H1 (cell line): ENCODE measurements at places on chromosomes 7 and 10.
A peak's percentile ranks its signal among the peaks of the same experiment; 100 is the strongest.

DNA sequence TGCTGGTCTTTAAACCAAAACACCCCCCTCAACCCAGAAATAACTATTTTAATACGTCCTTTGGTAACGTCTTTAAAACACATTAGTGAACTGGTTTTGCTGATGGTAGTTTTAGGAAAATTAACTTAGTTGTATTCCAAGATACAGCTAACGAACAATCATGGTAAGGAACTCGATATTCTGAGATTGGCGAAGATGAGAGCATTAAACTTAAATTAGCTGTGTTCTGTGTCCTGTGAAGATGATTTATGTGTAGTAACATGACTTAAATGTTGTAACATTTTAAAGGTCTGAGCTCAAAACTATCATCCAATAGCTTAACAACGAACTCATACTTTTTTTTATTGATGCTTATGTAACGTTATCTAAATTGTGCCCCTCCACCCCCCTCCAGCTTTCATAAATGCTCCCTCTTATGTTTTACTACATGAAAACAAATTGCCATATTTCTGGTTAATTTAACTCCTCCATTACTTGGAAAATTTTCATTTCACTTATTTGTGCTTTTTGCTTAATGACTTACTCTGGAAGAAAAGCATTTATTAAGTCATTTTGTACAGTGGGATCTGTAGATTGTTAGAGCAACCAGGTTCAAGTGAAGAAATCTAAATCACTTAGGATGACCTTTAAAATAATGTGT lies 1.7 kb downstream of the SDK1 start:
- DNase-seq, result no peak

- DNase-seq, result no peak
These were observed 759.8 kb downstream of the CNTNAP2 start for GRCh38 chr7:146876411-146876810.

DNA sequence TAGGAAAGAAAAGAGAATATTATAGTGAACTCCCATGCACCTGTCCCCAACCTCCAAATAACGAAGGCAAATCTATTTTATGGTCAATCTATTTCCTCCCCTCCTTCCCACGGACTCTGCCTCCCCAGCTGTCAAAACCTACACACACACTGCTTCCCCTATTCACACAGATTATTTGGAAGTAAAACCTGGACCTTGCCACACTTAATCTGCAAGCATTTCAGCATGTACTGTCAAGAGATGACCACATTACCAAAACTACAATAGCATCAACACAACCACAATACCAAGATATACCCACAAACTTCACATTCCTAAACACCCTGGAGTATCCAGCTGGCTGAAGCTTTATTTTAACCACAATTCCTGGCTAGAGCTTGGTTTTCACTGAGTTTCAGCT lies 27.8 kb upstream of the KCNK18 start:
- DNase-seq, result no peak

GRCh38 chr10:8056871-8057331 lies 2.4 kb downstream of the GATA3 start:
- no peak for DNase-seq

DNA sequence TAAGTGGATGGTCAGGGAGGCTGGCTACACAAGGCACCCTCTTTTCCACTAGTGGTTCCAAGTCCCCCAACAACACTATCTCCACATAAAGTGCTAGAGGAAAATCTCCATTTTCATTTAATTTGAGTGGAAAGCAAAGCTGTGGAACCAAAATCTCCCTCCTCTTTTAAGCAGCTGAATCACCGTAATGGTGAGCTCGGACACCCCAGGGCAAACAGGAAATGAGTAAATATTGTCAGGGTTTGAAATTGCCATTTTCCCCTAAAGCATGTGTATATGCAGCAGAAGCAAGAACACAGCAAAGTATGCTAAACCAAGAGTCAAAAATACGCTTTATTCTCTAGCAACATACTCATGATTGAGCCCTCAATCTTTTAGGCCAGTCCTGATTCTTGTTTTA lies 143.7 kb downstream of the GPAM start:
- DNase-seq, result no peak

DNA sequence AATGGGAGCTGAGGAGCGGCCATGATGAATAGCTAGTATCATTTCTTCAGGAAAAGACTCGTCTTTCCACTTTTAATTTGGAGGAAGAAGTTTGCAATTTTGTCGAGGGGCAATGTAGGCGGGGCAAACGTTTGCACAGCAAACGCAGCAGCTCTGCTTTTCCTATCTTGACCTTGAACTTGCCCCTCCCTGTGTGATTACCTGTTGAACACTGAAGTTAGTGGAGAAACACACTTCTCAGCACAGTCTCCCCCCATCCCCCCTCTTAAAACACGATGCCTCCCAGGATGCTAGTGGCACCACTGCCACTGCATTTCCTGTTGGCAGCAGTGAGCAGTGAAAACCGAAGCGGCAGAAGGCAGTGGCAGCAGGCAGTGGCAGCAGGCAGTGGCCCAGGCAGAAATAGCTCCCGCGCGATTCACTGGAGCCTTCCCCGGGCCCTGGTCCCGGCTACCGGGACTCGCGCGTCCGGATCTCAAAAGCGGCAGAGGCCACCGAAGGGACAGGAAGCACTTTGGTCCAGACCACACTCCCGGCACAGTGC lies at the start of gene EPDR1:
EPDR1 (plus strand) TSS at position 336 of the 544 bp plus-strand sequence. CDS start 300 bp downstream, outside the sequence.
- DNase-seq, result no peak

DNA sequence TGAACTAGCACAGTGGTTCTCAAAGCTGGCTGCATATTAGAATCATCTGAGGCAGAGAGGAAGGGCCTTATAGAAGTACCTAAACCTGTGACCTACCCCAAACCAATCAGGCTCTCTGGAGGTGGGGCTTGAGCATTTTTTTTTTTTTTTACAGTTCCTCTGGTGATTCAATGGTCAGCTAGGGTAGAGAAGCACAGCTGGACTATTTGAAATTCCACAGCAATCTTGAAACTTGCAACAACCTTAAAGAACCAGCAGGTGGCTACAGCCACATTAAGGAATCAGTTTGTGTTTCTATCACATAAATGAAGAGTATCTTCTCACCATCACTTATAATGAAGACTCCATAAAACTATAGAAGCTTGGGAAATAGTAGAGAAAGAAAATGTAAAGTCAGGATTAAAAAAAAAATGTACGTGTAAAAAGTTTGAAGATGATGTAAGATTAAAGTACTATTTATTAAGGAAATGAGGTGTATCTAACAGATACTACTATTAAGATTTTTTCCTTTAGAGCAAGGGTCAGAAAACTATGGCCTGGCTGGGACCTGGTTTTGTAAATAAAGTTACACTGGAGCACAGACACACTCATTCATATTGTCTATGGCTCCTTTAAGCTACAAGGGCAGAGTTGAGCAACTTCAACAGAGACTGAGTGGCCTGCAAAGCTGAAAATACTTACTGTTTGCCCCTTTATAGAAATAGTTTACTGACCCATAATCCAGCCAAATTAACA lies 3.8 kb downstream of the RTKN2 start:
- DNase-seq, result no peak

GRCh38 chr10:92544296-92544695 lies 29.6 kb downstream of the IDE start:
- DNase-seq, result no peak

DNA sequence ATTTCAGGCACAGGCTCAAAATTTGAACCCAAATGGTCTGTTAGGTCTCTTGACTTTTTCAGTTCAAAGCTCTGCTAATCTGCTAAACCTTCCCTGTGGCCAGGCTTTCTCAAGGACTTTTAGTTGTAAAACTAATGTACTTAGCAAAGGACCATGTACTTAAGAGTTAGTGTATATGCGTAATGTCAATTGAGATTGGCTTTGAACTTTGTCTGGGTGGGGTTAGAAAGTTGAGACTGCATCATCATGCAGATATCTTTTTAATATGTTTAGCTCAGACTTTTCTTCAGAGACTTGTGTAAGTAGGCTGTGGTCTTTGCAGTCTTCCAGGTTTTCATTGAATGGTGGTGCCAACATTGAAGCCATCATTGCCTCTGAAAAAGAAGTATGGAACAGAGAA lies 33.7 kb downstream of the CYP51A1 start:
- DNase-seq, result no peak

GRCh38 chr7:75616421-75617167 lies 122.1 kb downstream of the HIP1 start:
- no peak for DNase-seq

- no peak for DNase-seq
These were observed 31.3 kb downstream of the CTBP2 start for GRCh38 chr10:125129076-125129458.

DNA sequence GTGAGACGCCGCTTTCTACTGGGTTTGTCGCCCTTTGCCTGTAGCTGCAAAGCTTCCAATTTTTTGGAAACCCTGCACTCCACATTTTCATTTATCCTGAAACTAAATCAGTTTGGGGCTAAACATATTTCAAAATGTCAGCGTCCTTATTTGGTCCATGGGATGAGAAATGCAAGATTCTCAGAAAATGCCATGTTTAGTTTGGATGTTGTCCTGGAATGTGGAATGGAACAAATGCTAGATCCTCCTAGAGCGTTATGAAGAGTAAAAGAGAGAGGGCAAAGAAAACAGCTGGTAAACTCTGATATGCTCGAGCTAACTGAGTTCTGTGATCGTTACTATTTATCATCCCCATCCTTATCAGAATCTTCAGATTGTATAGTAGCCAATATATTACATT lies 236.9 kb downstream of the KLF6 start:
- DNase-seq, result no peak

GRCh38 chr10:8444630-8445029 lies 390.1 kb downstream of the GATA3 start:
- peak; percentile 25 for DNase-seq

DNA sequence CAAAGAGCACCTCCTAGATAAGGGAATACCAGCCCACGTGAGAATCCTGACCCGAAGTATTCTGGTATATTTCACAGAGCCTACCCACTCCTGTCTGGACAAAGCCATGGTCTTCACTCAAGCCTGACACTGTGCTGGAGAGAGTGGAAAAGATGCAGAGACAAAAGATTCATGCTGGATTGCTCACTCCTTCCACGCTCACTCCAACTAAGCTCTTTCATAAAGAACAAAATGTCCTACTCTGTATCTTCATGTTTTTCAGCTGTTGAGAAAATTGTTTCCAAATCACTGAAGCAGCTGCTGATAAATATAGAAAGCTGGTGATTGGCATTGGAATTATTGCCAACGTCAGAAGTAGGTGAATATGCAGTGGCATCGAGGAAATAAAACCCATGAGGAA lies 106.0 kb downstream of the ABLIM1 start:
- DNase-seq, result no peak

DNA sequence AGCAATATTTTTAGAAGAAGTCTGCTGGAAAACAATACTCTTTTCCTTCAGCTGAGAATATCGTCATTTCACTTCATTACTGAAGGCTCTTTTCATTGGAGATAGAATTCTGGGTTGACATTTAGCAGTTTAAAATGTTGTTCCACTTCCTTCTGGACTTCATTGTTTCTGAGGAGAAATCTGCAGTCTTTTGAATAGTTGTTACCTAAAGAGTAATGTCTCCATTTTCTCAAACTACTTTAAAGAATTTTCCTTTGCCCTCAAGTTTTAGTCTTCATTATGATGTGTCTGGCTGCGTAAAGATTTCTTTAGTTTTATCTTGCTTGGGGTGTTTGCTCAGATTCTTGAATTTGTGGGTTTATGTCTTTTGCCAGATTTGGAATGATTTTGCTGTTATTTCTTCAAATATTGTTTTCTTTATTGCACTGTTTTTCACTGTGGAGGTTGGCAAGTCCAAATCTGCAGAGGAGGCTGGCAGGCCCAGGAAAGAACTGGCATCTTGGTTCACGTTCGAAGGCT lies 136.3 kb downstream of the DNAJB6 start:
- no peak for DNase-seq

- DNase-seq, result no peak
These were observed 51.6 kb downstream of the PRLHR start for GRCh38 chr10:118543714-118544400.

- DNase-seq, result no peak
These were observed 5.2 kb downstream of the EBF3 start for GRCh38 chr10:129958629-129959543.

- DNase-seq, result peak; percentile 70
These were observed 1.3 kb upstream of the BMPER start for GRCh38 chr7:33903791-33904680.

DNA sequence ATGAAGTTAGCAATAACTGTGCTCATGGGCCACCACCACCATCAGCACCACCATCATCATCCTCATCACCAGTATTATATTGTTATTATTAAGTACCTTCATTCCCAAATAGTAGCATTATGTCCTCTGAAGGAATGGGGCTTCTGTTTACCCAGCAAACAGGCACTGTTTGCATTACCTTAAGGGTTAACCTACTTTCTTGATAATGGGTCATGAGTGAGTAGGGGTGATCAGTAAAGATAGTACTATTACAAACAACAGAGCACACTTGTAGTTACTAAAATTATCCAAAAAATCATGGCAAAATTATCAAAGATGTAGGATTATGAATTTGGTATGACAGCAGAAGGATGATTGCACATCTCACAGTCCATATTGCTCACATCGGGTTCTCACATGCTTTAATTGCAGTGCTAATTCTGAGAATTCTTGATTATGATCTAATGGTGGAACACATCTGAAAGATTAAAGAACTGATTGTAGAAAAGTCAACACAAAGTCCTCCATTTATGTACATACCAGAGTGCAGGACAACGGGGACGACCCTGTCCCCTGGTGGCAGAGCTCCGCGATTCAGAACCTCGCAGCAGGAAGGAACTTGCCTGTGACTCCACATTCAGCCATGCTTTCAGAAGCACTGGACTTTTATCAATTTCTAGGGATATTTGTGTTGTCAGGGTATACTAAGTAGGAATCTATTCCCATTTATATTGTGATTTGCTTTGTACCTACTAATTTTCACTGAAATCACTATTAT lies 31.0 kb downstream of the PDE1C start:
- no peak for DNase-seq
